Stimulated activated CD8-positive, alpha-beta memory T cell treated with anti-CD3 and anti-CD28 coated beads, Interleukin-7, amount 100 ng/mL, for 4 hours (primary cell): ENCODE measurements at places on chromosomes 7 and 10.
A peak's percentile ranks its signal among the peaks of the same experiment; 100 is the strongest.

DNA sequence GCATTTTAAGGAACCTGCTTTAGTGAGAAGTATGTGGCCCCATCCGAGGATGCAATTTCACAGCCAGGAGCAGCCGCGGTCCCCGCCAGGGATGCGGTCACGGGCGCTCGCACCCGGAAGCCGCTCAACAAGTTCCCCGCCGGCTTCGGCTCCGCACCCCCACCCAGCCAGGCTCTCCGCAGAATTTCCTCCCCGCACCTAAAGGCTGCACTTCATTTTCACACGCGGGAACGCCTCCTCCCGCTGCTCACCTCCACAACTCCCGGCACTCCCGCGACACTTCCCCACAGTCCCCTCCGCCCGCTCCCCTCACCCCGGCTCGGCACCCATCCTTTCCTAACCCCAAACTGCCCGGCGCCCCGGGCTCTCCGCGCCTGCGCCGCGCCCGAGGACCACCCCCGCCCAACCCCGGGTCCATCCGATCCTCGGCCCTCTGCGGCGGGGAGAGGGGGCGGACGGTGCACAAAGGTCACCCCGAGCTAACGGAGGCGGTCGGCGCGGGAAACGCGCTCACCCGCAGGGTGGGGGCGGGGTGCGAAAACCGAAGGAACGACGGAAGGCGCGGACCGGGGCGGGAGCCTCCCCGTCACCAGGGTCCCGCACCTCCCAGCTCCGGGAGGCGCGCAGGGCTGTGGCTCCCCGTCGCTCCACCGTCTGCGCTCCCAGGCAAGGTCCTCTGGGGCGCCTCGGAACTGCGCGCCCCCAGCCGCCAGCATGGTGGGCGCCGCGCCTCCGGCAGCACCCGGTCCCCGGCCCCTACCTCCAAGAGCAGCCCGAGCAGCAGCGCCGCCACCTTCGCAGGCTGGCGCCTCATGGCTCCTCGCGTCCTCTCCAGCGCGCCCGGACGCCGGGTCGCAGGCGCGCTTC lies 558 bp downstream of the VOPP1 start:
- DNase-seq: peak; percentile 52

- no peak for DNase-seq
Measured at GRCh38 chr7:44853391-44853790, 5.5 kb upstream of the H2AZ2 start.

DNA sequence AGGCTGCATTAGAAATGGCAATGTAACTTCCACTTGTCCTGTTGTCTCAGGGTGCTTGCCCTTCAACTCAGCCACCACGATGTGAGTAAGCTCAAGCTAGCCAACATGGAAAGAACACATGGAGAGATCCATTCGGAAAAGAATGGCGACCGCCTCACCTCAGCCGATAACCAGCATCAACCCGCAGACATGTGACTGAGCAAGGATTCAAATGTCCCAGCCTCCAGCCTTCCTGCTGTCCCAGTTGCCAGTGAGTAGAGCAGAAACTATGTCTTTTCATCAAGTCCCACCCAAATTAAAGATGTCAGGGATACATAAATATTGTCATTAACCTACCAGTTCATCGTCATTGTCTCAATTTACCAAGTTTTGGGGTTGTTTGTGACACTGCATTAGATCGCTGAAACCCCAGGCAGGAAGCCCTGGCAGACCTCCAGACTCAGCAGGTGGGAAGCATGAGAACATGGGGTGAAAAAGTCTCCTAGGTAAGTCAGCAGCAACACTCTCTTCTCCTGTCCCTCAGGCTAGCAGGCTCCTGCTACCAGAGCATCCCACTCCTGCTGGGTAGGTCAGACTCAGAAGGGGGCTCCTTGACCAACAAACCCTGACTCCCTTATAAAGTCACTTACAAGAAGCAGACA lies 67.0 kb downstream of the OSBPL3 start:
- DNase-seq: no peak

- no peak for DNase-seq
Measured at GRCh38 chr10:89295597-89295996, 6.2 kb upstream of the IFIT2 start.

- no peak for DNase-seq
Measured at GRCh38 chr10:130233426-130233825, 97.2 kb downstream of the GLRX3 start.

DNA sequence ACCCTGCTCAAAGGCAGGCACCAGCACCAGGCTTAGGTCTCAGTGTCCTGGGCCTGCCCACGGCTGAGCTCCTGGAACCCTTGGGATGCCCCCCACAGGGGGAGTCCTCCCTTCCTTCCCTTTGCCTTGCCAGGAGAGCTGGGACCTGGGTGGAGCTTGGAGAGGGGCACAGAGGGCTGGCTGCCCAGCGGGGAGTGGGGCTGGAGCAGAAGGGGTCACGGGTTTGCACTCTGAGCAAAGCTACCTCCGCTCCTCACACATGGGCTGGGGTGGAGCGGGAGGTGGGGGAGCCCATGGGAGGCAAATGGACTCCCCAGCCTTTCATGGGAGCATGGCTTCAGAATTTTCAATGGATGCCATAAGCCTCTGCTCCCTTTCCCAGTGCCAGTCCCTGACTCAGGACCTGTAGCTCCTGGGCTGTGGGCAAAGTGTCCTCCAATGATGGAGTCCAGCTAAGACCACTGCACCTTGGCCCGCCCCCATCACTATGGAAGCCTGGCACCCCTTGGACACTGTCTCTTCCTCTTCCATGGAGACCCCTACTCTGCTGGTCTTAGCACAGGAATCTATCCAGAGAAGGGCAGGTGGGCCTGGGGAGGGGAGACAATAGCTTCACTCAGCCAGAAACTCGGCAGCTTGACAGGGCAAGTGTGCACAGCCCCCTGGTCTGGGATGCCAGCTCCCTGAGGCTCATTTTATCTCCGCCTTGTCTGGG lies 39.9 kb downstream of the LDB3 start:
- DNase-seq: no peak

DNA sequence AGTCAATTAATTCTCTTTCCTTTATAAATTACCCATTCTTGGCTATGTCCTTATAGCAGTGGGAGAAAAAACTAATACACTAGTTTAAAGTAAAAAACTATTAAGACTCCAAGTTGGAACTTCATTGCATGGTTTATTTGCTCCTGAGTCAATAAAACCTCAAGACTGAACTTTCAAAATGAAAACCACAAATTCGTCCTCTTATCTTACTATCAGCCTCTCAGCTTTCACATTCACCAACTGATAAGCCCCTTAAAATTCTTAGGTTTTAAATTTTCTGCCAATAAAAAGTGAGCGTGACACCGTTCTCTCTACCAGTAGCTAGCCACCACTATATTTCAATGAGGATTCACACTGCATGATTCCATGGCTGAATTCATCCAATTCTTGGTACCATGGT lies 346.4 kb upstream of the NPSR1 start:
- no peak for DNase-seq

DNA sequence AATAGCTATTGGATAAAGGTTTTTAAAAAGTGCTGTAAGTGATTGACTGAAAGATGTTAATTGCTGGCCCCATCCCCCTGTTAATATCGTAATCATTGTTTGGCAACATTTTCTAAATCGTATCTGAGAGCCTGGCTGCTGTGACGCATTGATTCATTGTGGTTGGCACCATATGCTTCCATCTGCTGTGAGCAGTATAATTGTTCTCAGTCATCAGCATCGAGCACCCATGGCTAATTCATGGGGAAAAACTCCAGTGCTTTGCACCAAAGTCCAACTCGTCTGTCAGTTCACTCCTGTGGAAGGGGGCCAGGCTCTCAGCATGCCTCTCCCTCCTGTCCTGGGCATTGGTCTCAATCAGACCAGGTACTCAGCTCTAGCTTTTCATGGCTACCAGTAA lies 205.2 kb downstream of the STK31 start:
- no peak for DNase-seq

DNA sequence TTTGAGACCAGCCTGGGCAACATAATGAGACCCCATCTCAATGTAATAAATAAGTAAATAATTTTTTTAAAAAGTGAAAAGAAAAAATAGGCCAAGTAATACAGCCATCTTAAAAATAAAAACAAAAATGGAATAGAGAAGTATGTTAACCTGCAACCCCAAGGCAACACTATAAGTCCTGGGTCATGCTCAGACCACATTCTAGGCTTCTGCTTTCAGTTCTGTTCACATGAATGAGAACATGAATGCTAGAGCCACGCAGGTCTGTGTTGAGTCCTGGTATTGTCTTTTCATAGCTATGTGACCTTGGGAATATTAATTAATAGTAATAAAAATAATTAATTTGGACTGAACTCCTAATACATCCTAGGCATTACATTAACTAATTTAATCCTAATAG lies 284.0 kb downstream of the AUTS2 start:
- no peak for DNase-seq

DNA sequence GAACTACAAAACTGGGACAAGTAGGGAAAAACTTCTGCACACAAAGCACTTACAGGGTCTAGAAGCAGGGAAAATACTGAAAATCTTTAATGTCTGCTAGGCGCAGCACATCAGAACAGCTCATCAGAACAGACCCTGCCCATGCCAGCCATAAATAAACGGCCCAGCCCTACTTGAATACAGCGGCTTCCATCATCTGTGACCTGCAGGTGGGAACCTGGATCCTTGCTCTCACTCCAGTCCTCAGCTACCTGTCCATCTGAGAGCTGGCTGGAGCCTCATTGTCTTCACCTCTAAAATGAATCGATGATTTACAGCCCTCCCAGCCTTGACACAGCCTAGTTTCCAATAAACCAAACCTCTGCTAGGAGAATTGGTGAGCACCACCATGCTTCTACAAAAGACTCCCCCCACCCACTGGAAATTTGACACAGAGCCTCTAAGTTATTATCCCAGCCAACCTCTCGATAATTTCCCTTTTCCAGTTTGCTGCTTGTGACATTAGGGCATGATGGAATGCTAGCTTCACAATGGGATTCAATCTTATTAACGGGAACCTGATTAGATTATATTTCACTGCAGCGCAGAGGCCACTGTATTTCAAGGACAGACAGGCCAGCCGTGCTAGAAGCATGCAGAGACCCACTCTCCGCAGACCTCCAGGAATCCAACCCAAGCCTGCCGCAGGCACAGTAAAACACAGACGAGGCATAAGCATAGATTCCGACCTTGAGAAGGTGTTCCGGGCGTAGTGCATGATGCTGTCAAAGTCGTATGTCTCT lies 61.6 kb upstream of the OPALIN start:
- DNase-seq: no peak

DNA sequence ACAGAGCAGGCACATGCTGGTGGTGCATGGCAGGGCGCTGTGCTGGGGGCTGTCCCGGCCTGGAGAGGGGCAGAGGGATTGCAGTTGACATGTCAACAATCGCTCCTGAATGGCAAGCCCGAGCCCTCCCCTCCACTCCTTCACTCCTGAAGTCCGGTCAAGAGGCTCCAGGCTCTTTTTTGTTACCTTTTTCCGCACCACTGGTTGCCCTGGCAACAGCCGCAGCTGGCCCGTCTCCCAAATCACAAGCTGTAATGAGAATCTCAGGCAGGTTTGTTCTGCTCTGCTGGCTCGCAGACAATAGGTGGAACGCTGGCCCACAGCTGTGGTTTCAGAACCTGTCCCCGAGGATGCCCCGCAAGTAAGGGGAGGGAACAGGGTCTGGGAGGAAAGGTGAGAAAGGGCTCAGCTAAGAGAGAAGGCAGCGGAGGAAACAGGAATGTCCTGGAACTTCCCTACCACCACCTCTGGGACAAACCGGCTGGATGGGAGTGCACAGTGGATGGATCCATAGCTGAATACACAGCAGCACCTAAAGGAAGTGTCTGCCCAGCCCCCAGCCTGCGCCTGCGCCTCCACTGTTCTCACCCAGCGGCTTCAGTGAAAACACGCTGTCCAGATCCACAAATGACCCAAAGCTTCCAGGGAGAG lies 58.9 kb downstream of the CALML3 start:
- no peak for DNase-seq

DNA sequence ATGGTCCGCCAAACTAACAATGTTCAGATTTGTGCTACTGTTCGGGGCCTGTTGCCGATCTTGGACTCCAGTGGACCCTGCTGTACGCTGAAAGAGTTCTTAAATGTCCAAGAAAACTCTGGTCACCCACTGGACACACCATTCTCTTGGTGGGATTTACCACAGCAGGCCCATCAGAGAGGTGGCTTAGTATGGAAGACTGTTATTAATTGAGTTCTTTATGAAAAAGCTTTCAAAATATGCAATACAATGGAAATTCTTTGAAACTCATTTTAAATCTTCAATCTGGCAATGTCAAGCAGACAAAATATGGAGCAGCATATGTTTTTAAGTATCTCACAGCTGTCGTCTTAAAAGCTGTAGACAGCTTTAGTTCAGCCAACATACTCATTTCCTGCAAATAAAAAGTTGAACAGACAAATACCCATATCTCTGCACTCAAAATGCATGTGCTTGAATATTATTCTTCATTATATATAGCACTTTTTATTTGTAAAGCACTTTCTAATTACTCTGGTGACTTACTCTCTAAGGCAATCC lies 37.4 kb upstream of the GRM8 start:
- DNase-seq: no peak

GRCh38 chr10:86658261-86658741 lies 4.0 kb downstream of the OPN4 start:
- DNase-seq: no peak

DNA sequence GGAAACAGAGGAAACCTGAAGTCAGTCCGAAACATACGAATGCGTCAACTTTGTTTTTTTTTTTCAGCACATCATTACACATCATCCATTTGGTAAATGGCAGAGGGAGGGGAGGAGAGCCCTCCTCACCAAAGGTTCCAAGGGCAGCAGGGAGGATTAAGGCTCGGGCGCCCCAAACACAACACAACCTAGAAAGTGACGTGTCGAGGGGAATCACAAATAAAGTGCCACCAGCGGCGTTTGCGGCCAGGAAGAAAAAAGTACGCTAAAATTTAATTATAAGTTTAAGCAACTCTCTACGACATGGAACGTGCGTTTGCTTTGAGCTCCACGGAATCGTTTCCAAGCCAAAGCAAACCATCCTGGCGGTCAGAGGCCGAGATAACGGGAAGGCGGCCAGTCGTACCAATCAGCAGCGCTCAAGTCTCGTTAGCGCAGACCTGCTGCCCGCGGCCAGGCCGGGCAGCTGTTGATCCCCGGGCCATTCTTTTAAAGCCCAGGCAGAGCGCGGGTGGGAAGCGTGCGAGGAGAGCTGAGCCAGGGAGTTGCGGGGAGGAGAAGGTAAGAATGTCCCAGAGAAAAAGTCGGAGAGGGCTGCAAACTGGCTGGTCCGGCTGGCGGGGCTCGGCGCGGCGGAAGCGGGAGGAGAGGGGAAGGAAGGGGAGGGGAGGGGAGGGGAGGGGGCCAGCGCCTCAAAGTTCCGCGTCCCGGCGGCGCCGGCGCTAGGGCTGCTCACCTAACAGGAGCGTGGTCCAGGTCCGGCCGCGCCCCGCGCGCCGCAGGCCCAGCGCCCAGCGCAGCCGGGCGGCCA lies 719 bp downstream of the DPY19L1 start:
- peak; percentile 7 for DNase-seq

DNA sequence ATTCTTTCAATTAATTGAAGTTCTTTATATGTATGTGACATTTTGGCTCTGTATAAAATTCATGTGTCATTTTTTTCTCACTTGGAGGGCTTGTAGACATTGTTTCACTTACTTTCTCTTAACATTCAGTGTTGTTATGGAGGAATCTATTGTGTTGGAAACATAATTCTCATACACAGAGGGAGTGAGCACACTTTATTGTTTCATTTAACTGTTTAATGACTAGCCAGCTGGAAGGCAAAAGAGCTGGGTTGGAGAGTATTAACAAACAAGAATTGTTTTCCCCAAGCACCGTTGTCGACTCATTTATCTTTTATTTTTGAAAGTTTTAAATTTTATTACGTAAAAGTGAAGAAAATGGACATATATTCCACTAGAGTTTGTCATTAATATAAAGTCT lies 98.8 kb downstream of the PTPN20 start:
- no peak for DNase-seq
